Aorta (tissue), 5 donors: ENCODE measurements at places on chromosomes 7 and 10.

DNA sequence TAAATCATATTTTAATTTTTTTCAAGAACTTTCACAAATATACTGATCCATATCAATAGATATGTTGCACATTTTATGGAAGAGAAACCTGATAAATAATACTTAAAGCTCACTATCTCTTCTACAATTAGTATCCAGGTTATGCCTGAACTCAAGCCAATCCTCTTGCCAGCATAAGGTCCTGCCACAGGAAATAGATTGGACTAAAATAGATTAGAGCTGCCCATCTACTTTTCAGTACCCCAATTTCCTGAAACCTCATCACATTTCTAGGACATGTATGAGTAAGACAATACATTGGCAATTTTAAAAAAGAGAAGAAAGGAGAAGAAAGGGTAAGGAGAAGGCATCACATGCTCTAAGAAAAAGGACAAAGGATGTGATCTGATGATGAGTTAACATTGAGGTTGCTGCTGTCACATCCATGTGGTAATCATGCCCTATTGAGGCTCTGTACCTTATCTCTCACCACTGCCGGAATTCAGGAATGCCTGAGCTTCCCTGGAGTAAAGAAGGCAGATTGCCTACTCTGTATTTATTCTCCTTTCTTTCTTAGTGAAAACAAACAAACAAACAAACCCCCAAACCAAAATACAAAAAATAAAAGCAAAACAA lies 199.7 kb downstream of the ANK3 start:
- DNase-seq: no peak

DNA sequence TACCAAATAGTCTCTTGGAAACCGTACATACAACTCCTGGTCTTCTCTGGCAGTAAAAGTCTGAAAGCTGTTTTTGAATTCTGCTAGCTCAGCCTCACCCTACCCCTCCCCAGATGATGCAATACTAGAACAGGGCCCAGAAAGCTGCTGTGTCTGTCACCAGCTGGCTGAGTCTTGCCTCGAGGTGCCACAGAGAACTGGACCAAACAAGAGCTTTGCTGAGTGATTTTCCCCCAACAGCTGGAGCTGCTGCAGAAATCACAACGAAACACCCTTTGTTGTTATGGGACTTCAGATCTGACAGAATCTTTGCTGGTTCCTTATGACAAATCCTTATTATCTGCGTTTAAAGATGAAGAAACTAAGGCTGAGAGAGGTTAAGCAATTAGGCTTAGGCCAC lies 134.1 kb downstream of the SPAG6 start:
- DNase-seq: no peak

DNA sequence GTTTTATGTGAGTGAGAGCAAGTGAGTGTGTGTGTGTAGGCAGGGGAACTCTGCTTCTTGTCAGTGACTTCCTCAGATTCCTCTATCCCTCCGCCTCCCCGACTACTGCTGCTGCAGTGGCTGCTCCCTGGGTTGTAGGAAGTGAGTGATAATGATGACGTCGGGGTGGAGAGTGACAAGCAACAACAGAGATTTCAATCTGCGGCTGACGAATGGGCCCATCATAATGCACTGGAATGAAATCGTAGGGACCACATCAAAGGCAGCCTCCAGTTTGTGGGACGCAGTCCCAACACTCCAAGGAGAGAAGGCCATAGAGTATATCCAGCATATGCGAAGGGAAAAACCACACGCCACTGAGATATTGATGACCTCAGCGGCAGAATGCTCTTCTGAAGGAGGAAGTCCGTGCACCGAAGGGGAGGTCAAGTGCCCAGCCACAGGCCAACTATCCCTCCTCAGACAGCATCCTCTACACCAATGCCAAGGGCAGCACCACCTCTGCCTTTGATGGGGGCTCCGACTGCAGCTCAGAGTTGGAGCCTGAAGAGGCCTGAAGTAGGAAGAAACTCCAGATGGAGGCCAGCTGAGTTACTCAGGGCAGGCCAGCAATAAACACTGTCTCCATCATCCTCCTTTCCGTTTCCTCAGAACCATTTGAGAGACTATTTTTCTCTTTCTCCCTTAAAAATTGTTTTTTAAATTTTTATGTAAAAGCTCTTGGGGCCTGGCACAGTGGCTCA lies 11.3 kb upstream of the STMP1 start:
- DNase-seq: no peak

- no peak for DNase-seq
These were observed 73.8 kb downstream of the SHOC2 start for GRCh38 chr10:110993024-110993693.

GRCh38 chr10:11757454-11757820 lies 15.3 kb downstream of the ECHDC3 start:
- DNase-seq: no peak
